ENCODE measurements at places on chromosomes 3 and 15.

GRCh38 chr3:141776885-141777284 lies 13.7 kb downstream of the GRK7 start:
- DNase-seq = no peak

GRCh38 chr15:40859206-40859851 lies 14.7 kb downstream of the RHOV start:
- DNase-seq = peak; percentile 70

DNA sequence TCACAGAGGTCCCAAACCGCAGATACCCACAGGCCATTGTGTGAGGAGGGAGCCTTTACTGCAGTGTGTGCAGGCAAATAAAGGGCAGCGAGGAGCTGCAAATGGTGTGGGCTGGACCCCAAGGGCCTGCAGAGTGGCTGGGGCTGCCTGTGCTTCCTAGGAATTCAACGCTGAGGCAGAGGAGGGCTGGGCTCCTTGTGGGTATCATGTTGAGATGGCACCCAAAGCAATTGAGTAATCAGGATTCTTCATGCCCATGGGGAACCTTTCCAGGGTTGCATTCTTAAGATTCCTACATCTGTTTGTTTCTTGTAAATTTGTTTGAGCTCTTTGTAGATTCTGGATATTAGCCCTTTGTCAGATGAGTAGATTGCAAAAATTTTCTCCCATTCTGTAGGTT lies 85.4 kb upstream of the LIPC start:
- no peak for DNase-seq

GRCh38 chr3:80405618-80406017 lies 637.8 kb upstream of the ROBO1 start:
- no peak for DNase-seq

DNA sequence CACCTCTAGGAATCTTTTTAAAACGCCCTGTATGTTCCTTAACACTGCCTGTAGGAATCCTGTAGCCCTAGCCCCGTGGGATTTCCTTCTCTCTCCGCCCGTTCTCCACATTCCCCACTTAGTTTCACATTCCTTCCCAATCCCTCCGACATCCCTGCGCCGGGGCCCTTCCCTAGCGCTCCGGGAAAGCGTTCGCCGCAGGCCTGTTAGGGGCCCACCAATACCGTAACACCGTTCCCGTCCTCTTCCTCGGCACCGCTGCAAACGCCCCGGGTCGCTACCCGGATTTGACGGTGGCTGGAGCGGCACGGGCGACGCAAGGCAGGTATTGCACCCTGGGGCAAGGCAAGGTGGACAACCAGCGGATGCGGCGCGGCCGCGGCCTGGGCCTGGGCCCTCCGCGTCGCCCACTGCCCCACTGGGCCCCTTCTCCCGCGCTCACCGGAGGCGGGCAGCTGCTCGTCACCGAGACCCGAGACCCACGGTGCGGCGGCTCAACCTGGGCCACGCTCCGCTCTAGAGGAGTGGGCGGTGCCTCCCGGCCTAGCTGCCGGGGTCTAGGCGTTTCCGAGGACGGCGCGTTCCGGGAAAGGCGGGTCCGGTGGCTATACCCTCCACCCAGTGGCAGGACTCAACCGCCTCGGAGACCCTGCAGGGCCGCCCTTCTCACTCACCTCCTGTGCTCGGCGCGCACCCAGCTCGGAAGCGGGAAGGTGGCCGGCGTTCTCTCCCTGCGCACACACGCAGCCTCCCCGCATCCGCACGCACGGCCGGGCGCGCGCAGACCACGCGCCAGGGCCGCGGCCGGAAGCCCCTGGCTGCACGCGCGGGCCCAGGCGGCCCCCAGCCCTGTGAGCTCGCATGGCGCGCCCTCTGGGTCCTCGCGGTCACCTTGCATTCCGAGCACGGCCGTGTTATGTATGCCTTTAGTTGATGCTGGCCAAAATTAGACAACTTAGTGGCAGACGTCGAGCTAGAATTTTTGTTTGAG lies at the start of gene B3GALNT1:
B3GALNT1 (minus strand) TSS at position 789 of the 991 bp plus-strand sequence. CDS start 18,595 bp downstream, outside the sequence.
- no peak for DNase-seq

GRCh38 chr3:153320585-153321128 lies 158.6 kb downstream of the RAP2B start:
- no peak for DNase-seq

DNA sequence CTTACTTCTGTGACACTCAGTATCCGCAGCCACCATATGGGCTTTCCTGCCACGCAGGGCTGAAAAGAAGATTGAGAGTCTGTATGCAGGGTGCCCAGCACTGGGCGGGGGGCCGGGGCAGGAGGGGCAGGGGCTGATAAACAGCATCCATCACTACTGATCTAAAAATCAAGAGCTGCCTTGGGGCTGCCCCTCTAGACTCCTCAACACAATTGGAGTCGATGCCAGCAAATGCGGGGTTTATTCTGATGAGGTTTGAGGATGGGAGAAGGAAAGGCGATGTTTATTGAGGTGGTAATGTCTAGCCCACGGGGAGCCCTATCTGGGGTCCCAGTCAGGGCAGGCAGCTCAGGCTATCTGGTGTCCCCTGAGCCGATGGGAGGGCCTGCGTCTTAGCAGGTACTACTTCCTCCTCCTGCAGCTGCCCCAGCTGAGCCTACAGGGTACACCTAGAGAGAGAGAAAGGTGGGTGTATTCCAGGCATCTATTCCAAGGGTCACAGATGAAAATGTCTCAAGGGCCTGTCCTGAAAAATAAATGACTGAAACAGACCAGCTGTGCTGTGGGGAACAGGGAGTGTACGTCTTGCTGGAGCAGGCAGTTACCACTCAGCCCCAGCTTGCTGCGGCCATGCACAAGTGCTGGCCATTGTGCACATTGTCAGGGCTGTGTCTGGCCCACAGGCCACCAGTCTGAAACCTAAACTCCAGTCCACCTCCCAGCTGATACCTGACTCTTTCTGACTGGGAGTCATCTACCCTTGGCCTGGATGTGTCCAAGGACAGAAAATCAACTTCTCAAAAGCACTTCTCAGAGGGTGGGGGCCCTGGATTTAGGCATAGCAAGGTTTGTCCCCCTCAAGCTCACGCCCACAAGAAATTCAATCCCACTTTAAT lies 19.5 kb downstream of the ISG20 start:
- DNase-seq = no peak

GRCh38 chr3:13621381-13622221 lies 72.7 kb downstream of the FBLN2 start:
- no peak for DNase-seq

DNA sequence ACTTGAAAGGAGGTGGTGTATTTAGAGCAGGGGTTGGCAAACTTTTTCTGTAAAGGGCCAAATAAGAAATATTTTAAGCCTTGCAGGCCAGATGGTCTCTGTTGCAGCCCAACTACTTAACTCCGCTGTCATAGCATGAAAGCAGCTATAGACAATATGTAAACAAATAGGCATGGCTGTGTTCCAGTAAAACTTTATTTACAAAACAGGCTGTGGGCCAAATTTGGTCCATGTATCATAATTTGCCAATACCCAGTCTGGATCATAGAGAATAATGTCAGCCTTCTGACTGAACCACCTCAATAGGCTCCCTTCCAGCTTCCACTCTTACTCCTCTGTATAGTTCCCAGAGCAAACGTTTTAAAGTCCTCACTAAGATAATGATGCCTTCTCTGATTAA lies 638.8 kb upstream of the CFAP20DC start:
- no peak for DNase-seq

GRCh38 chr15:58710701-58711100 lies 38.8 kb downstream of the ADAM10 start:
- no peak for DNase-seq

- DNase-seq = no peak
Observed at GRCh38 chr3:61565569-61565968, 4.2 kb downstream of the PTPRG start.

DNA sequence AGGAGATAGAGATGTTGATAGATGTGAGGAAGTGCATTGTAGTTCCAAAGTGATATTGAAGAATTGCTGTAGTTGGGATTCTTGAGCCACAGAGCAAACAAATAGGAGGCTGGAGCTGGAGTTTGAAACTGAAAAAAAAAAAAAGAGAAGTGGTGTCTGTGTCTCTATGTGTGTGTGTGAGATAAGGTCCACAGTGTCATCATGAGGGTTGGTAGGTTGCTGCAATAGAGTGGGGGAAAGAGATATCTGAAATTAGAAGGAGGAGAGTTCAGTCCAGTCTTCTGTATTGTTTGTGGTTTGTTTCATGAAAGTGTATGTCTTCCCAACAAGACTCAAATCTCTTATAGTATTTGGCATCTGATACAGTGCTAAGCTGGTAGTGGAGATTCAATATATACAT lies 37.3 kb upstream of the CACNA1D start:
- no peak for DNase-seq

DNA sequence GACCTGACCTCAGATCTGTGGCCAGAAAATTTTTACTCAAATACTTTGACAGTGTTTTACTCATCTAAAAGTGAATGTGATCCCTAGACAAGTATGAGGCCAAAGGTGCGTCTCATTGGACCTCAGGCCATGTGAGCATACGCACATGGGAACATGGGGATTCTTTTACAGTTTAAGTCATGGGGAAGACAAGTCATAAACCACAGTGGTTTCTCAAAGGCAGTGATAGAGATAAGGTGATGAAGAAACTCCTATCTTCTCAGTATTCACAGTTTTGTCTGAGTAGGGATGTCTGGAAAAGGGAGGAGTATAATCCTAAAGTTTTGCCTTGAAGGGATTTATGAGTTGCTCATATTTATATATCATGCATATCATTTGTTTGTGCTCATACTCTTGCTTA lies 173.8 kb downstream of the FNDC3B start:
- no peak for DNase-seq

DNA sequence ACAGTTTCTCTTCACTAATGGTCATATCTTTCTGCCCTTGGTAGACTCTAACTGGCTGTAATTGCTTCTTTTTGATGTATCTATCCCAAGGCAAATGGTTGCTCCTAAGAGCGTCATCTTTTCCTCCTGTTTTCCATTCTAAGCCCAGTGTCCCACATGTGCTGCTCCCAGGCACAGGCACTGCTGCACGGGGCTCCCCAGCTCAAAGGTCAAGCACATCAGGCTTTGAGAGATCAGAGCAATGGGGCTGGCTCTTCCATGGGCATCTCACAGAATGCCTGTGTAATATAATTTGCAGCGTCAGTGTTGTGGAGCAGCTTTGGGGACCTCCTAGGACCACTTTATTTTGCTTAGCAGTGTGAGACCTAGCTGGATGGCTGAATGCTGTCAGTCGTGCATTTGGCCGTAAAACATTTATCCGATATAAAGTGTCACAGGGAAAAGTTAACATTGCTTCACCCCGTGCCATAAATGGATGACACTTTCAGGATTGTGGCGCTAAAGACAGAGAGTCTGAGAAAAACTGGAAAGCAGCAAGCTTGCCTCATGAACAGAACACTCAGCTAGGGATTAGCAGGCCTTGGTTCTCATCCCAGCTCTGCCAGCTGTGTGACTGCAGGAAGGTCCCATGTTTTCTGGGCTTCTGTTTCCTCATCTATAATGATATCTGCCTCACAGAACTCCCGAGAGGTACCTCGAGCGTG lies 277.5 kb upstream of the TBL1XR1 start:
- DNase-seq = no peak

DNA sequence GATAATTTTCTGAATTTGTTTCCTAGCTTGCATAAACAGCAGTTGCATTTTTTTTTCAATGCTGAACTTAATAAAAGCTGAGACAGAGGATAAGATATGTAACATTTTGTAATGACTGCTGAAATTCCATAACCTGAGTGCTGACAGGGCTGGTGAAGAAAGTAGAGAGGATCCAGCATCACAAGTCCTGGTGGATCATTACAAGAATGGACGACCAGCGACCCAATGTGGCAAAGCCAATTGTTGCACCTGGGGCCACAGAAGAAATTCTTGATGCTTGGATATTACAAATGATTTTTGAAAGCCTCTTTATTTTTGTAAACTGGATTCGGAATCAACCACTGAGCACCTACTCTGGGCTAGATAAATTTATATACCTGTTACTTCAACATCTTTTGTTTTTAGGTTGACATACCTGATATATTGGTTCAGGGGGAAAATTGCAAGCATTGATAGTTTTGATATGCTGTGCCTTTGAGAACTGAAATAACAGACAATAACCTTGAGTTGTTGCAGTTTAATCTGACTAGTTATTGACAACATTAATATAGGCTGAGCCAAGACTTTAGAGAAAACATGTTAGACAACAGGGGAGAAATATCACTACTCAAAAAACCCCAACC lies 3.9 kb upstream of the ACTL6A start:
- no peak for DNase-seq

- no peak for DNase-seq
Observed at GRCh38 chr3:162441716-162442115, 945.1 kb downstream of the OTOL1 start.

DNA sequence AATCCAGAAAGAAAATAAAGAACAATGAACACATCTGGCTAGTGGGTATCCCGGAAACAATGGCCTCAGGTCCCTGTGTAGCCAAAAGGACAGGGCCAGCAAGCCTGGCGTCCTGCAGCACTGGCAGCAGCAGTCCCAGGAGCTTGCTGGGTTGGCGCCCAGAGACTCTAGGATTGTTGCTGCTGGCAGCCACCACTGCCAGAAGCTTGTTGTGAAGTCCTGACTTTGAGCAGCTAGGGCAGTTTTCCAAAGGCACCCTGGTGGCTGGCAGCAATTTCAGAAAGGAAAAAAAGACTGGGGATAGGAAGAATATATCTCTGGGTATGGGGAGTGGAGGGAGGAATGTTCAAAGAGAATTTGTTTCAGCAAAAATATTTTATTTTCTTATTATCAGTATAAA lies 11.3 kb downstream of the SHQ1 start:
- no peak for DNase-seq

DNA sequence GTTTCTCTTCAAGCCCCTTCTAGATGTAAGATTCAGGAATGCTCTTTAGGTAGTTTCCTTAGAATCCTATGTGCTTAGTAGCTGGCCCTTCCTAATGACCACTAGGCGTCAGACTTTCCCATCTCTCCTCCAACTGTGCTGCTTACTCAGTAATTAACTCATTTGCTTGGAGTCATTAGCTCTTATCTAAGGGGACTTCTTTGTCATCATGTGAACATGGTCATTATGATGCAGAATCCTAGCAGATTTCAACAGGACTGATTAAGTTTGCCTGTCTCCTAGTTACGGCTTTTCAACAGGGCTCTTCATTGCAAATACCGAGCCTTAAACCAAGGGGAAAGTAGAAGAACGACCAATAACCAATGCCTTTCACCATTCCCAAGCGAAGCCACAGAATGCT lies 46.4 kb downstream of the GJD2 start:
- DNase-seq = no peak
